ENCODE measurements at places on chromosomes 2 and 18. TPM values are rescaled to one million over a fixed set of nuclear protein-coding genes. Genes with fewer than 3 reads are reported as not detected.

The BCL11A gene
- total RNA-seq, result 4.4 TPM

The M1AP gene
- total RNA-seq, result 1.7 TPM

The POTEJ gene
- total RNA-seq, result not detected

The TWIST2 gene
- total RNA-seq, result 1.8 TPM

The IL1RL1 gene
- 4.7 TPM for total RNA-seq

The KHK gene
- 5.5 TPM for total RNA-seq

The EVA1A gene
- total RNA-seq, result 67.0 TPM

The SELENOI gene
- total RNA-seq, result 19.3 TPM

The SLC5A7 gene
- not detected for total RNA-seq

The BOLL gene
- total RNA-seq, result not detected

The MFSD2B gene
- total RNA-seq, result 0.06 TPM
